ENCODE measurements at places on chromosomes 6 and 20. TPM values are rescaled to one million over a fixed set of nuclear protein-coding genes. Genes with fewer than 3 reads are reported as not detected.
A peak's percentile ranks its signal among the peaks of the same experiment; 100 is the strongest.

GRCh38 chr20:49905415-49906091, 9.8 kb downstream of the SPATA2 start:
- DNase-seq, result no peak

DNA sequence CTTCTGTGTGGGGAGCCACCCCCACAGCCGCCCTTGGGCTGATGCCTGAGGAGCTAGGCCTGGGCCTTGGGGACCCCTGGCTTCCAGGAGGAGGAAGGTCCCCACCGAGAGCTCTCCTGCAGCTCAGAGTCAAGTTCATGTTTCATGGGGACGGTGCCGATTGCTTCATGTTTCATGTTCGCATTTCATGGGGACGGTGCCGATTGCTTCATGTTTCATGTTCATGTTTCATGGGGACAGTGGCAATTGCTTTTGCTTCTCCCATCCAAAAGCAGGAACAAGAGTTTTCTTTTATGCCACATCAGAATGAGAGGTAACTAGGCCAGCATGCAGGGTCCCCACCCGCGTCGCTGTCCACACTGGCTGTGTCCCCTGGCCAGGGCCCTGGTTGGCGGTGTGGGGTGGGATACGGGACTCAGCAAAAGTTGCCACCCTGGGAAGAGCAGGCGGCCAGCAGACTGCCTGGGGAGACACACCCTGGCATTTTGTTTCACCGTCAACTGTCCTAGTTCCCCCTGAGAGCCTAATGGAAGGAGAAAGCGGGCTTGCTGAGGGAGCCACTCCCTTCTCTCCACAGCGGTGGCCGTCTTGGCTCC, 46.0 kb downstream of the DACT2 start:
- no peak for DNase-seq

Gene EPHA7
- polyA plus RNA-seq, result not detected

Gene C6orf163
- 0.85 TPM for polyA plus RNA-seq

- DNase-seq, result no peak
These were observed 78.9 kb upstream of the TMEM181 start for GRCh38 chr6:158480989-158481388.

Gene UNC93A
- polyA plus RNA-seq, result not detected

Gene ESR1
- polyA plus RNA-seq, result 0.26 TPM

DNA sequence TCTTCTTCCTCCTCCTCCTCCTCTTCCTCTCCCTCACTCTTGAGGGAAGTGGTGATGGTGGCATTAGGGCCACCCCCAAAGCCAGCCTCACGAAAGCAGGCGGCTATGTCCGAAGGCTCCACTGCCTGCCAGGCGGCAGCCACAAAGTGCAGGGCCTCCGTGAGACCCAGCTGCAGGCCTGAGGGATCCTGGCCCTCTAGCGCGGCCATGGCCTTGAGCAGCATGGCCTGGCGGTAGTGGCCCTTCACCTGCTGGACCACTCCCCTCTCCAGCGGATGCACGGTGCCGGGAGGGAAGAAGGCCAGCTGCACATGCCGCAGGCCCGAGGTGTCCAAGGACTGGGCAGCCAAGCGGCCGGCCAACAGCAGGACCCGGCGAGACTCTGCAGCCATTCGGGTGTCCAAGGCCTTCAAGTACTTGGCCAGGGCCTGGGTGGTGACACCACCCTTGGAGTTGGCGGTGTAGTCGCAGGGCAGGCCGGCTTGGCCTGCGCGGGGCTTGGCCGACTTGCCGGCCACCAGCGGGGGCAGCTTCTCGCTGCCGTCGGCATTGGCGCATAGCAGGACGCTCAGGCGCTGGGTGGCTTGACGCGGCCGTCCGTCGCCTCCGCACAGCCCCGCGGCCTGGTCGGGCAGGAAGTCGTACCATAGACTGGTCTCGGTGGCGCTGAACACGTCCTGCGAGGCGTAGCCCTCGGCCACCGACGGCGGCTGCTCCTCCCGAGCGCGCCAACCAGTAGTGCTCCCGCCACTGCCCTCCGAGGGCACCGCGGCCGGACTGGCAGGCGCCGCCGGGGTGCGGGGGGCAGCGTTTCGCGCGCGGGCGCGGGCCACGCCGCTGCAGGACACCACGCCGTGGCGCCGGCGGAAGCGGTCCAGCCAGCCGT, 1.1 kb downstream of the CENPB start:
- DNase-seq, result no peak

Gene SLC16A10
- polyA plus RNA-seq, result 2.1 TPM

DNA sequence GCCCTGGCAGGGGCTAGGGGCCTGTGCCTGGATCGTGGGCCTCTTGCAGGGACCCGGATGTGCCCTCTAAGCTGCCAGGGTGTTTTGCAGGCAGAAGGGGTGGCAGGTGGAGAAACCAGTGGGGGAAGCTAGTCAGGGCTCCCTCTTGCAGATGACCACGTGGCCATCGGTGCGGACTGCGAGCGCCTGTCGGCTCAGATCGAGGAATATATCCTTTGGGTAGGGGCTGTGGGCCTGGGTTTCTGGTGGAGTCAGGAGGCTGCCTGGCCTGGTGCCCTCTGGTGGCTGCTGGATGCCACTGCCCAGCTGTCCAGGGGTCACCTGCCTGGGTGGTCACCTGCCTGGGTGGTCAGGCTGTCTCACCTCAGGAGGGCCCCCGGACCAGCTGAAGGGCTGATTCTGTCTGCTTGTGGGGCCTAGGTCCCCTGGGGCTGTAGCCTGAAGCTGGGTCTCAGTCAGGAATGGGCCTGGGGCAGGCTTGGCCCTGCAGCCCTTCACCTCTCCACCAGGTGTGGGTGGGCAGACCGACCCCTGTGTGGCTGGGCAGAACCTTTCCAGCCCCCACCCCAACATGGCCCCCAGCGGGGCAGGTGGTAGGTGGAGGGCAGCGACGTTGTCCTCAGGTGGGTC, 6.7 kb downstream of the TCEA2 start:
- DNase-seq, result no peak

- DNase-seq, result no peak
These were observed 606.0 kb downstream of the HDGFL1 start for GRCh38 chr6:23175391-23175790.

- DNase-seq, result peak; percentile 63
These were observed 297.9 kb downstream of the UTRN start for GRCh38 chr6:144582939-144583613.

DNA sequence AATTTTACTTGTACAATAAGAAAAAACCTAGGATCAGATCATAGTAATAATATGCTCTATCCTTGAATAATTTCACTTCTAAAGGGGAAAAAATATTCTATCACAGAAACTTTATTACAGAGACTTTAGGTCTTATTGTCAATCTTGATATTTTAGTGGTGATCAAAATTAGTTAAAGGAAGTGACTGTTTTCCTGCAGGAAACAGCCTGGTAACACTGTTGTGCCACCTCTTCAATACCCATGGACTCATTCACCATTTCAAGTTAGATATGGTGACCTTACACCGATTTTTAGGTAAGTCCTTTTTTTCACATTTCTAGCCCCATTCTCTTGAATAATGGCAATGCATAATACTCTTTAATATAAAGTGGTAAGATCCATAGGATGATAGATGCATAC, 99.2 kb downstream of the MTFR2 start:
- DNase-seq, result no peak

DNA sequence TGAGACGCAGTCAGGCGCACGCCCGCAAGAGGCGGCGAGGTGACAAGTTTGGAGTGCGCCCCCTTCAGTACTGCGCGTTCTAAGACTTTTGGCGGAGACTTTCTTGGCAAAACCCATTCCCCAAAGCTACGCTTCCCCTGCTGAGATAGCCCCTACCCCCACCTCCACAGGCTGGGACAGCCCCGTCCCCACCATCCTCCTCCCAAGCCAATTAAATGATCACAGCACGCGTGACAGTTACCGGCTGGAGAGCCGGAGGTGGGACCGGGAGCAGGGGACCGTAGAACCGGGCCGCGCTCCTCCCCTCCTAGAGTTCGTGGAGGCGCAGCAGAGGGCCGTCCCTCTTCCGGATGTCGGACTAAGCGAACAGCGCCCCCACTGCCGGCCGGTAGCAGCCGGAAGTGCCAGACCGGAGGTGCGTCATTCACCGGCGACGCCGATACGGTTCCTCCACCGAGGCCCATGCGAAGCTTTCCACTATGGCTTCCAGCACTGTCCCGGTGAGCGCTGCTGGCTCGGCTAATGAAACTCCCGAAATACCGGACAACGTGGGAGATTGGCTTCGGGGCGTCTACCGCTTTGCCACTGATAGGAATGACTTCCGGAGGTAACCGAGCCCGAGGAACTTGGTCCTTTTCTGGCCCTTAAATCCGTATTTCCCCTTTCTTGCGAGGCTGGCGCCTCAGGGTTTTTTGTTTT, at the start of gene TOMM6:
TSS of gene TOMM6 (plus strand) at position 476 of the 699 bp plus-strand sequence. CDS start at position 480, 4 bp downstream.
- peak; percentile 95 for DNase-seq

Gene KCNB1
- not detected for polyA plus RNA-seq

GRCh38 chr6:12719017-12719416, 2.5 kb downstream of the PHACTR1 start:
- no peak for DNase-seq

GRCh38 chr6:143222801-143223231, 162.1 kb downstream of the AIG1 start:
- no peak for DNase-seq
